ENCODE measurements at places on chromosomes 2 and 18.

DNA sequence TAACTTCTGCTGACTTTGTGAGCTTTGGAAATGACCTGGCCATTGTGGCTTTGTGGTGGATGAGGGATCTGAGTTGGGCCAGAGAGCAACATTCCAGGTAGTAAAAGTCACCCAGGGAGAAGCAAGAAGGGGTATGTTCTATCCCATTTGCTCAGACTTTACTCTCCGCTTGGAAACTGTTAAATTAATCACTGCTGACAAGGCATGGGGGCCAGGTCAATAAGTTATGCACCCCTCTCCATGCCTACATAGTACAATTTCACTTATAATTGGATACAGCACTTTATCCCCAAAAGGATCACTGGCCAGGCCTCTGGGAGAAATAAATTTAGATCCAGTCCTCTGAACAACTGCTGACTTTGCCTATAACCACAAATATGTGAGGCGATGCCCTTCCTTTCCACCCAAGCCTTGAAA lies 92.1 kb downstream of the RPRM start:
- no peak for DNase-seq

- no peak for DNase-seq
Observed at GRCh38 chr2:6140509-6140908, 448.3 kb downstream of the SOX11 start.

DNA sequence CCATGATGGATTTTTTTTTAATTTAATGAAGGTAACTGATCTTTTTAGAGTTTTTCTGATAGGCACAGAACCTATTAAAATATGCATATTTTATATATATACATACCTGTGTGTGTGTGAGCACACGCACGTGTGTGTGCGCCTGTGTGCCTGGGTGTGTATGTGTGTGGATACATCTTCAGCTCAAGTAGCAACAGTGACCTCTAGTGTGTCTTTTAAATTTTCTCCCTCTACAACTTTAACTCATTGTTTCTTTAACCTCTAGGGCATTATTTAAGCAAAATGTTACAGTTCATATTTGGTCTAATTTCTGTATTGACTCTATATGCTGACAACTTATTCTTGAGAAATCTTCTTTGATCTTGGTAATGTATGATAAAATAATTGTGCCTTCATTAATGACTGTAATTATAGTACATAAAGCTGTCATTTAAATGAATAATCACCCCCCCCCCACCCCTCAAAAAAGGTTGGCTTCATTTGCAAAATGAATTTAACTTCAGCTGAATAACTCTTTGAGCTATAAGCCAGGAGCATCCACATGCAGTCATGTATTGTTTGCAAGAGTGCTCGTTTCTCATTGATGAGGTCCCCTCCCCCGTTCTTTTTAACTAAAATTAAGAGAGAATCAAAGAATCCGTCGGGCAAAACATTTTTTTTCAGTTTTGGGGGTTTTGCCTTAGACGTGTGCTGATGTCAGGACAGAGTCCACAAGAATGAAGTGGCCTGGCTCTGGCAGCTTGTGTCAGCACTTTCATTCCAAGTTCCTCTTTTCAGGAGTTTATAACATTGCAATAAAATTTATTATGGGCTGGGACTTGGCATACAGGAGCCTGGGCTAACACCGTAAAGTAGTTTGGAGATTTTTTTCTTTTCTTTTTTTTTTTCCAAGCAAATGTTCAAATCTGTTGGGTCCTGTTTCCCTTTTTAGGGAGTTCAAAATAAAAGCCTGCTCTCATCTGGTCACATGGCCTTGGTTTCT lies 80.0 kb downstream of the ETAA1 start:
- no peak for DNase-seq

DNA sequence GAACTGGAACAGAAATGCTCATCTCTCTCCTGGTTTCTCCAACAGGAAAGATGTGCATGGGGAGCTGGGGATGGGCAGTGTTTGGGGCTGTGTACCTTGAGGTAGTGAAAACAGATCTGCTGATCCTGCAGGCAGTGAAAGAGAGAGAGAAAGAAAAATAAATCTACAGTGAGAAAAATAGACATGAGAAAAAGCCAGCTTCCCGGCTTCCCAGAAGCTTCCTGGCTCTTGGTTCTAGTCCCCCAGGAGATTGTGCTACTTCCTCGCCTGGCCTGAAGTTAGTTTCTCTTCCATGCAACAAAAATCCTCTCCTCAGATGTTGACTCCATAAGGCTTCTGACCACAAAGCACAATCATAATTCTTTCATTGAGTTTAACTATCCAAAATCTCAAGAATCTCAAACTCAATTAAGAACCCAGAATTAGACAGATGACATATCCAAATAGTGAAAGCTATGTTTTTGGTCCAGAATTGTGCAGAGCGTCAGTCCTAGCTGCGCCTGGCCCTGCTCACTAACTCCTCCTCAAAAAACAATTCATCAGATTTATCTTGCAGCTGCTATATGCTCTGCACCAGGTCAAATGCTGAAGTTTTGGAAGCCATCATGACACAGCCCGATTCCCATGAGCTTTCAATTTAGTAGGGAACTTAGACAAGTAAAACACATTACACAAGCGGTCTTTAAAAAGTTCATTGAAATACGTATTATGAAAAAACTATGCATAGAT lies 20.1 kb upstream of the NAB1 start:
- no peak for DNase-seq

- DNase-seq: no peak
Observed at GRCh38 chr2:169221745-169222369, 140.5 kb downstream of the LRP2 start.

DNA sequence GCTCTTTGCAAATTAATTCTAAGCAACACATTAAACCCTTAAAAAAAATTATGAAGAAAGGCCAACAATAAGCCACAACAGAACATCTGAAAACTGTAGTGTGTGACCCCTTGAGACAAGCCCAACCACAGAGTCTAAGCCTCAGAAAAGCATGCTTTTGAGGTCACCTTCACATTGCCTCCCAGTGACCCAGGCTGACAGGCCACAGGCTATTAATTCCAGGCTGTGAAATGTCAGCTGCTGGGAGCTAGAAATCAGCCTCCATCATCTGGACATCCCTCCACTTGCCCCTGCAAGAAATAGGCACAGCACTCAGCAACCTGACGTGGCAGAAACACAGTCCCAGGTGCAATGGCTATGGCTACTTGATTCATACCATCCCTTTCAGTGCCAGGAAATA lies 179.4 kb upstream of the ZFP36L2 start:
- DNase-seq: no peak

GRCh38 chr2:64952511-64953482 lies 36.4 kb upstream of the SLC1A4 start:
- DNase-seq: no peak

DNA sequence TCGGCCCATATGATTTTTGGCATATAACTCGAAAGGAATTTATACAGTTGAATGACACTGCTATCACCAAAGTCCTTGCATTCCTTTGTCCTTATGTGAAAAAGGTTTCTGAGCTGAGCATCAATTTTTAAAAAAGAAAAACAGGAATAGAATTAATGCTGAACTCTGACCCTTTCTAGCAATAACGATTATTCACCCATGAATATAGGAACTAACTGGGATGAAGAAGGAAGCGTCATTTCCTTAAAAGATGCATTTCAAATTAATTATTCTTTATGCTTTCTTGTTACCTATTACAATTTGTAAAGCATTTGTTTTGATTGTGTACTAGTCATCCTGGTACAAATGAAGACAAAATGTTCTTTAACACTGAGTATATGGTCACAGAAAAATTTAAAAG lies 19.3 kb downstream of the TMEM247 start:
- DNase-seq: no peak

DNA sequence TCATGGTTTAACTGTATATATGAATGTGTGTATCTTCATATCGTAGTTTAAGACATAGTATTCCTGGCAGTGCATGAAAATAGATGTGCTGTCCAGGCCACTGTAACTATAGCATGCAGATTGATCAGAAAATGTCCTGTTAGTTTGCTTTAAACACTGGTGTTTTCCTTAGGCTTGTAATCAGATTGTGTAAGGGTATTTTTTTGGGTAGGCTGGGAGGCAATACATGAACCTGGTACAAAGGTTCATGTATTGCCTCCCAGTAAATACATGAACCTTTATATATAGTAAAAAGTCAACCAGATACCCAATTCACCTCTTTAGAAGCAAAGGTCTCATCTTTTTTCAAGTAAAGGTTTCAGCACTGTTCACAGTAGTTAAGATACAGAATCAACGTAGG lies 1.6 kb downstream of the COQ10B start:
- no peak for DNase-seq

GRCh38 chr2:142130111-142131009 lies 456 bp downstream of the LRP1B start:
- peak; percentile 45 for DNase-seq

- DNase-seq: no peak
Observed at GRCh38 chr2:102350137-102350793, 5.3 kb upstream of the IL18R1 start.

- DNase-seq: no peak
Observed at GRCh38 chr18:65227970-65228369, 522.8 kb upstream of the CDH7 start.

- no peak for DNase-seq
Observed at GRCh38 chr2:231185050-231185725, 13.2 kb upstream of the ARMC9 start.

- DNase-seq: no peak
Observed at GRCh38 chr2:120469426-120469825, 123.5 kb downstream of the INHBB start.

DNA sequence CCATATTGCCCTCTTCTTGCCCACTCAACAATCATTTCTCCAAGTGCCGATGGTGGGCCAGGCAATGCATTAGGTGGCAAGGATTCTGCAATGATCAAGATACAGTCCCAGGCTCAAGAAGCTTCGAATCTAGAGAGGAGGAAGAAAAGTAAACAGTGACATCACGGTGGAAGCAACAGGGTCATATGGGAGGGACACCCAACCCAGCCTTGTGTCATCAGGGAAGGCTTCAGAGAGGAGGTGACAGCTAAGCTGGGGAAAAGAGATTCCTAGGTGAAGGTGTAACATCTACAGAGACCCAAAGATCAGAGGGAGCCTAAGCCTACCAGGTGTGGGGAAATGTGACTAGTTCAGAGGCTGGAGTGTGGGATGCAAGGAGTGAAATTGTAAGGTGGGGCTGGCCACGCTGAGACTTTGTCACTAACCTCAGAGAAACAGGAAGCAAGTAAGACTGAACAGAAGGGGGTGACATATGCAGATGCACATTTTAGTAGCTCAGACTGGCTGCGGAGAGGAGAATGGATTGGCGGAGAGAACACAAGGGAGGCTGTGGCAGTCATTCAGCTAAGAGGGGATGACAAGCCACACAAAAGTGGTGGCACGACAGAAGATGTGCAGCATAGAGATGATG lies 104.9 kb downstream of the ANKRD44 start:
- DNase-seq: no peak

All from nucleus accumbens (tissue), 56 donors.